ENCODE measurements at places on chromosomes 4 and X. TPM values are rescaled to one million over a fixed set of nuclear protein-coding genes. Genes with fewer than 3 reads are reported as not detected.

- DNase-seq: no peak
These were observed 24.3 kb upstream of the MAOA start for GRCh38 chrX:43631841-43632240.

The COL4A5 gene
- 0.23 TPM for polyA plus RNA-seq

DNA sequence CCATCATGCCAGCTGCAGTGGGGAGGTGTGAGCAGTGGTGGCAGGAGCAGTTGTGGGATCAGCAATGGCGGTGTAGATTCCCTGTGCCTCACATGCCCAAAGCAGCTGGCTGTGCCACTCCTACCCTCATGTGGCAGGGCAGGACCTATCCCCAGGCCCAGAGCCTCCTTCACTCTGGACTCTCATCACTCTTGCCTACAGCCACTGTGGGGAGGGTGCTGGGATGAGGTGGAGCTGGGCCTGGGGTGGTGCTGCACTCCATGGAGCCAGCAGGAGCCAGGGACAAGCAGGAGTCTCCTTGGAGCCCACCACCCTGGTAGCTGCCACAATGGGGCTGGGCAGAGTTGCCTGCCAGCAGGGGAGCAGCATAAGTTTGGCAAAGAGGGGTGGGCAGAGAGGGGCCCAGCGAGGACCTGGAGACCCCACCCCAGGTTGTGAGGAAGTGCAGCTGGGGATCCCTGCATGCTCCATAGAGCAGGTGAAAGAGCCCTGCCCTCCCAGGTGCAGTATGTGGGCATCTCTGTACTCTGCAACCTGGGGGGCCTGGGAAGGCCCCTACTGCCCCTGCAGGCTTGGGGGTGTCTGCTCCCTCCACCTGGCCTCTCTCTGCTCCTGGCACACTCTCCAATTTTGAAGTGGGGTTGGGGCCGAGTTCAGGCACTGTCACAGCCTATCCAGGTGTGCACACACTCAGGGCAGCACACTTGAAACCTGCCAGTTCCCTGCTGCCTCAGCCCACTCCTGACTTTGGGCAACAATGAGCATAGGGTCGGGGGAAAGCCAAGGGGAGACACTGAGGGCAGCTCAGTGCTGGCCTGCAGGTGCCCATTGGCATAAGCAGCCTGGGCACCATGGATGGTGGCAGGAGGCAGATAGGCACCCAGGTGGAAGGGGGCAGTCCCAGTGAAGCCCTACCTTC is 74.0 kb upstream of the INTU start:
- no peak for DNase-seq

The ANTXR2 gene
- polyA plus RNA-seq: 13.4 TPM
